ENCODE measurements at places on chromosomes 4 and X. TPM values are rescaled to one million over a fixed set of nuclear protein-coding genes. Genes with fewer than 3 reads are reported as not detected.

Gene LGI2
- not detected for total RNA-seq

Gene XAGE1A
- not detected for total RNA-seq

Gene HSFX3
- not detected for total RNA-seq

Gene TCP11X1
- total RNA-seq: not detected
